ENCODE measurements at places on chromosomes 1 and 21. TPM values are rescaled to one million over a fixed set of nuclear protein-coding genes. Genes with fewer than 3 reads are reported as not detected.

- peak overlapping the region; percentile 100 for H3K4me3 ChIP-seq
- H3K36me3 ChIP-seq = peaks cover 14% of the 10 kb centered on the region
- no peaks in the 10 kb centered on the region for H3K27me3 ChIP-seq
- peak overlapping the region; percentile 100 for H3K27ac ChIP-seq
- peaks cover 47% of the 10 kb centered on the region for H3K4me1 ChIP-seq
Observed at GRCh38 chr1:156118177-156118868, 3.8 kb downstream of the LMNA start.

GRCh38 chr1:229410692-229411433 is 23.0 kb downstream of the ACTA1 start:
- H3K4me3 ChIP-seq = peak overlapping the region; percentile 11
- DNase-seq = peak; percentile 80
- H3K27ac ChIP-seq = no peak overlapping the region
- H3K4me1 ChIP-seq = peaks cover 8% of the 10 kb centered on the region
- H3K27me3 ChIP-seq = peaks cover 44% of the 10 kb centered on the region
- H3K36me3 ChIP-seq = no peaks in the 10 kb centered on the region

GRCh38 chr21:37164742-37165141 is 91.7 kb downstream of the TTC3 start:
- peak overlapping the region; percentile 9 for H3K27ac ChIP-seq
- H3K4me3 ChIP-seq = no peak overlapping the region
- no peaks in the 10 kb centered on the region for H3K27me3 ChIP-seq
- DNase-seq = peak; percentile 9

DNA sequence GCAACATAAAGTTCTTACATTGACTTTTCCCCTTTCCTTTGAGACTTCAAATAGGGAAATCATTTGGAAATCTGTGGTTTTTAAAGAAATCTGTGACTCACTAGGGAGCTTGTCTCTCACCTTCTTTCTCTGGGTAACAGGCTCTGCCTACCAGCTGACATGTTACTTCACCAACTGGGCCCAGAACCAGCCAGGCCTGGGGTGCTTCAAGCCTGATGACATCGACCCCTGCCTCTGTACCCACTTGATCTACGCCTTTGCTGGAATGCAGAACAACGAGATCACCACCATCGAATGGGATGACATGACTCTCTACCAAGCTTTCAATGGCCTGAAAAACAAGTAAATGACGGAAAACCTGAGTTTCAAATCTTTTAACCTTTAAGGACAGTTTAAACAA is 9.2 kb upstream of the CHIA start:
- no peak overlapping the region for H3K27ac ChIP-seq
- H3K27me3 ChIP-seq = no peaks in the 10 kb centered on the region
- H3K4me1 ChIP-seq = no peaks in the 10 kb centered on the region

DNA sequence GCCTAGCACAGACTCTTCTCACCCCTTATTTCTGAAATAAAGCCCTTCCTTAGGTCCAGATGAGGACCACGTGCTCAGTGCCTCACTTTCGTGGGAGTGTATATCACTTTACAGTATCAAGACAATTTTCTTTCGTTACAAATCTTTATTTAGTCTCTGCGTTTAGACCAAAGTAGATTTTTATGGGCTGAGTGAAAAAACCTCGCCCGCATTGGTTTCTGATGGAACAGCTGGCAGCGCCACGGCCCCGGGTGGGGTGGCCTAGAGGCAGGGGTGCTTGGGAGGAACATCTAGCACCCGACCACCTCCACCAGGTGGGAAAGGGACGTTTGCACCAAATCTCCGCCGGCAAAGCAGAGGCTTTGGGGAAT is 7.6 kb downstream of the SIM2 start:
- no peaks in the 10 kb centered on the region for H3K4me1 ChIP-seq
- H3K27me3 ChIP-seq = peaks cover 97% of the 10 kb centered on the region
- no peak overlapping the region for H3K4me3 ChIP-seq
- H3K27ac ChIP-seq = no peak overlapping the region

DNA sequence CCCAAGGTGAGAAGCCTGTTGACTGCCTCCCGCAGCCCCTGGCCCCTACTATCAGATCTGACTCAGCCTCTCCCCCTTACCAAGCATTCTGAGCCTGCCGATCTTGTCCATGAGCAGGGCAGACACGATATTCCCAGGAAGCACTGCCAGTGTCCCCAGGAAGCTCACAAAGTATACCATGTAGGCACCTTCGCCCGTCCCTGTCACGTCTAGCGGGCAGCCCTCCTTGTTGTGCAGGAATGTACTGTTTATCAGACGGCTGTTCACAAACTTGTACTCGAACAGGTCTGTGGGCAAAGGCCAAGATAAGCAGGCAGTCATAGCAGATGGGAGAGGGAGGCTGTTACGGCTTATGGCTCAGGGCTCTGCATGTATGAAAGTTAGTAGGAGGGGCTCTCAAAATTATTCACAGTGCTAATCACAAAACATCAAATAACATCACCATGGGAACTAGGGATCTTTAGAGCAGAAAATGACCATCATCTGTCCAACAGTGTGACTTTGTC is 7.3 kb downstream of the BOLA1 start:
- H3K36me3 ChIP-seq = no peaks in the 10 kb centered on the region
- no peak for DNase-seq
- H3K4me1 ChIP-seq = no peaks in the 10 kb centered on the region
- H3K27ac ChIP-seq = no peak overlapping the region
- H3K4me3 ChIP-seq = no peak overlapping the region
- no peaks in the 10 kb centered on the region for H3K27me3 ChIP-seq

- no peaks in the 10 kb centered on the region for H3K36me3 ChIP-seq
- H3K27me3 ChIP-seq = no peaks in the 10 kb centered on the region
- H3K4me3 ChIP-seq = peak overlapping the region; percentile 8
- peaks cover 54% of the 10 kb centered on the region for H3K4me1 ChIP-seq
- peak overlapping the region; percentile 95 for H3K27ac ChIP-seq
Observed at GRCh38 chr1:21938732-21939538, 1.8 kb upstream of the HSPG2 start.

DNA sequence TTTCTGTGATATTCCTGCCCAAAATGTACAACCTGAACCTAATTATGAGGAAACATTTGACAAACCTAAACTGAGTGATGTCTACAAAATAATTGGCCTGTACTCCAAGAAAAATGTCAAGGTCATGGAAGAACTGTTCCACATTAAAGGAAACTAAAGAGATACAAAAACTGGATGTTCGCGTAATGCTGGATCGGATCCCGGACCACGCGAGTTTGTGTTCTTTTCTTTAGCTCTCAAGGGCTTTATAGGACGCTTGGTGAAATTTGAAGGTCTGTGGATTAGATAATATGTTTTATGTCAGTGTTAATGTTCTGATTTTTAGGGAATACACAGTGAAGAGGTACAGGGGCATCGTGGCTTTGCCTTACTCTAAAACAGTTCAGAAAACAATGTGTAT is 400.5 kb downstream of the CAMTA1 start:
- H3K4me1 ChIP-seq = no peaks in the 10 kb centered on the region
- H3K4me3 ChIP-seq = no peak overlapping the region
- H3K27ac ChIP-seq = no peak overlapping the region
- no peaks in the 10 kb centered on the region for H3K36me3 ChIP-seq
- DNase-seq = no peak

DNA sequence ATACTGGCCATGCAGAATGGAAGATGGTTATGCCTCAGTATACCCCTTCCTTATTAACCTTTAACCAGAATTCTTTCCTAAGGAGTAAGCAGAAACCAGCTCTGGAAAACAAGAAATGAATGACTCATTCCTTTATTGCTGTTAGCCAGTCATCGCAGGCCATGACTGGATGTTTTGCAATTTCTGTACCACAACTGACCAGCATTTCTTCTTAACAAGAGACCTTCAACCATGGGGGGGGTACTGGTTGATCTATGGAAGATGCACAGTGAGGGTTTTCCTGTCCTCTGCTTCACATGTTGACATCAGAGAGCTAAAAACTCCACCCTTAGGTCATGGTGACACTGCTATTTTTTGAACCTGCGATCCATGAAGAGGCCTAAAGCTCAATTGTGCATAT is 28.0 kb upstream of the RNF2 start:
- H3K36me3 ChIP-seq = no peaks in the 10 kb centered on the region
- H3K27ac ChIP-seq = peak overlapping the region; percentile 62
- no peak overlapping the region for H3K4me3 ChIP-seq

DNA sequence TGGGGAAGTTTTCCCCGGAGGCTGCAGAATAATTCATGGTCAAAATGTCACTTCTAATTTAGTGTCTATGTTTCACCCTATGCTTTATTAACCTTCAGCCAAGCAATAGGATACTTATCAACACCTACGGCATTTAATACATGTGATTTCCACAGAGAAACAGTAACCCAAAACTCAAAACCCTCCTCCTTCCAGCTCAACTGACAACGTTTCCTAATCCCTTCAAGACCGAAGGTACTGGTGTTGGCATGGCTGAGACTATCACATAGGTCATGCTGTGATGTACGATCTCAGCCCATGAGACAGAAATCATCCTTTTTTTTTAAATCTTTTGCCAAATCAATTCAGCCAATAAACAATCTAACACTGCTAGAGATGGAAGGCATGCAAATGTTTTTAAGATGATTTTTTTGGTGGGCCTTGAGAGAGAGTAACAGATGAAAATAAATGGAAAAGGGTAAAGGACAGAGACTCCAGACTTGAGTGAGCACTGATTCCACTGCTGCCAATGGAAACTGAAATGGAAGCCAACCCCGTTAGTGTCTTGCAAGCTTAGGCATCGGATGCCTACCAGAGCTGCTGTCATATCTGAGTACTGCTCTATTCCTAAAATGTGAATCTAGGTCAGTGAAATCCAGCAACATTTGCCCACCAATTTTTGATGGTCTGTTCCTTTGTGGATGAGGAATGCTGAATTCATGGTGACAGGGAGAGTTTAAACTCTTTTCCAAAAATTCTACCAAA is 63.4 kb upstream of the BCL10 start:
- H3K27me3 ChIP-seq = no peaks in the 10 kb centered on the region
- peaks cover 21% of the 10 kb centered on the region for H3K36me3 ChIP-seq
- DNase-seq = no peak
- peak overlapping the region; percentile 80 for H3K27ac ChIP-seq
- peaks cover 70% of the 10 kb centered on the region for H3K4me1 ChIP-seq
- no peak overlapping the region for H3K4me3 ChIP-seq

GRCh38 chr1:248045209-248045608 is 1.4 kb upstream of the OR2L3 start:
- no peak overlapping the region for H3K4me3 ChIP-seq
- H3K27ac ChIP-seq = no peak overlapping the region
- H3K27me3 ChIP-seq = no peaks in the 10 kb centered on the region
- H3K36me3 ChIP-seq = no peaks in the 10 kb centered on the region
- no peak for DNase-seq
- H3K4me1 ChIP-seq = no peaks in the 10 kb centered on the region

- H3K4me3 ChIP-seq = no peak overlapping the region
- peaks cover 23% of the 10 kb centered on the region for H3K4me1 ChIP-seq
- H3K36me3 ChIP-seq = no peaks in the 10 kb centered on the region
- H3K27ac ChIP-seq = peak overlapping the region; percentile 30
- no peaks in the 10 kb centered on the region for H3K27me3 ChIP-seq
- peak; percentile 20 for DNase-seq
Observed at GRCh38 chr1:101364370-101365120, 127.7 kb downstream of the S1PR1 start.

DNA sequence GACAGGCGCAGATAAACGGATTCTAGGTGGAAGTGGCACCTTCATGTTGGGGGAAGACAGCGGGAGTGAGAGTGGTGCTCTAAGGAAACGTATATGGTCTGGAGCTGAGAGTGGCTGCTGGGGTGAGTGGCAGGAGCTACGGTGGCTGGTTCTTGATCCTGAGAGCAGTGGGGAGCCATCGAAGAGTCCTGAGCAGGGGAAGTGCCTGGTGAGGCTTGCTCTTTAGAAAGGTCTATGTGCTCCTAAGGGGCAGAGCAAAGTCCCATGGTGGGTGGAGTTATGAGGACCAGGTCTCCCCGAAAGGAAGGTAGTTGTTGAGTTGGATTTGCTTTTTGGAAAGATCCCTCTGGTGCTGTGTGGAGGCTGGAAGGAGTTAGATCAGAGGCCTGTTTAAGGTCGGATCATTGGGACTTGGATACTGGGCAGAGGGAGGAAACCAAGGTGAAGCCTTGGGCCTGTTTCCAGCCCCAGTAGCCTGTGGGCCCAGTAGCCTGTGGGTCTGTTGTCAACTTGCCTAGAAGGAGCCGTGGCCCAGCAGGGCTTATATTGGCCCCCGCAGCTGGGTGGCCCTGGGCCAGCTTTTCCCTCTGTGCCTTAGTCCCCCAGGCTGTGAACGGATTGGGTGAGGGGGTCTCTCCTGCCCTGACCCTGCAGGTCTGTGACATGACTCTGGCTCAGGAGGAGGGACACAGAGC is 33.0 kb downstream of the ACOT11 start:
- no peak for DNase-seq
- H3K27ac ChIP-seq = 0 out of 2 replicates have a peak overlapping the region, but pooled peaks have one; percentile 12
- no peaks in the 10 kb centered on the region for H3K36me3 ChIP-seq
- H3K27me3 ChIP-seq = no peaks in the 10 kb centered on the region
- H3K4me3 ChIP-seq = no peak overlapping the region
- 0 out of 2 replicates have a peak, but pooled peaks cover 5% of the 10 kb centered on the region for H3K4me1 ChIP-seq

DNA sequence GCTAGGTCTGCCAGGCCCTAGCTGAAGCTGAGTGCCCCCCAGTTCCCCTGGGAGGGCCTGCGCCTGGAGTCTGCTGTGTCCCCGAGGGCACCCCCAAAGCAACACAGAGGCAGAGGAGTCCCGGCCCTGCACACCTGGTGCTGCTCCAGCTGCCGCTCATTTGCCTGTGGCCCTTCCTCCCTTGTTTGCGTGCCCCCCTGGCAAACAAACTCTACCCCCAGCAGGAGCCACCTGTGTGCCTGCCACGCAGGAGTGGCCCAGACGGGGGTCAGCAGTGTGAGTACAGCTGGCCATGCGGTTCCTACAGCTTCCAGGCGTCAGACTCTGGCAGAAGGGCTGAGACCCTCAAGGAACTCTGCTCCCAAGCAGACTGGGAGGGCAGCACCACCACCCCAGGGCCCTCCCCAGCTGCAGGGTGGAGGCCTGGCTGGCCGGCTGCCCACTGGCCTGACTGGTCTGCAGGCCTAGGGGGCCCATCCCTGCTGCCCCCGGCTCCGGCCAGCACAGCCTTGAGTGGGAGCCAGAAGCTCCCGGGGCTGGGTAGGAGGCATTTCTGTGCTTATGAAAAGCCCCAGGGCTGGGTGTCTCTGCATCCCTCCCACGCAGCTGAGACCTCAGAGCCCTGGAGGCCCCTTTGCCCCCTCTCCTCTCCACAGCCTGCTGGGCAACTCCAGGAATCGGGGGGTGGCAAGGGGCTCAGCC is 563 bp upstream of the TAS1R3 start:
- H3K36me3 ChIP-seq = no peaks in the 10 kb centered on the region
- H3K27me3 ChIP-seq = no peaks in the 10 kb centered on the region

The CRNN gene
- total RNA-seq = not detected

The OR14K1 gene
- total RNA-seq = not detected

The MCOLN3 gene
- total RNA-seq = 0.51 TPM

The S100A2 gene
- 9.0 TPM for total RNA-seq

The SAMD11 gene
- 40.9 TPM for total RNA-seq

The TFF2 gene
- not detected for total RNA-seq

Data from GM23248 (cell line).